Effector memory CD4-positive, alpha-beta T cell (primary cell): ENCODE measurements at places on chromosomes 4 and X.

- H3K27ac ChIP-seq, result no peak overlapping the region
- no peaks in the 10 kb centered on the region for H3K27me3 ChIP-seq
- no peak for DNase-seq
- H3K4me3 ChIP-seq, result no peak overlapping the region
Observed at GRCh38 chr4:76809594-76810305, 88.2 kb downstream of the SOWAHB start.

DNA sequence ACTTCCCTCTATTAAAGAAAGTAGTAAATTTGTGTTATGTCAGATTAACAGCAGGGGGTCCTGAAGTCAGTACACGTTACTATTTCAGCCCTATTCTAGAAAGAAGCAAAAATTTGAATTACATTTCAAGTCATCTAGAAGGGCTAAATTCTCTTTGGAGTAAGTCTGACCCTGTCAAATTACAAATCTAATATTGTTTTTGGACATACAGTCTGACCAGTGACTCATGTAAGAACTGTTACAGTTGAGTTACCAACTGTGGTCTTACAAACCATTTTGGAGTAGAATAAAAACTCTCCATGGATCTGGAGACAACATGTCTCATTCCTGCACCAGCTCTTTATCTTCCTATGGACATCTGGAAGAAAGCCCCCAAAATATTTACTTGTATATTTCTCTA, 36.0 kb upstream of the GYPA start:
- no peaks in the 10 kb centered on the region for H3K36me3 ChIP-seq
- H3K27me3 ChIP-seq, result no peaks in the 10 kb centered on the region
- no peak for DNase-seq

DNA sequence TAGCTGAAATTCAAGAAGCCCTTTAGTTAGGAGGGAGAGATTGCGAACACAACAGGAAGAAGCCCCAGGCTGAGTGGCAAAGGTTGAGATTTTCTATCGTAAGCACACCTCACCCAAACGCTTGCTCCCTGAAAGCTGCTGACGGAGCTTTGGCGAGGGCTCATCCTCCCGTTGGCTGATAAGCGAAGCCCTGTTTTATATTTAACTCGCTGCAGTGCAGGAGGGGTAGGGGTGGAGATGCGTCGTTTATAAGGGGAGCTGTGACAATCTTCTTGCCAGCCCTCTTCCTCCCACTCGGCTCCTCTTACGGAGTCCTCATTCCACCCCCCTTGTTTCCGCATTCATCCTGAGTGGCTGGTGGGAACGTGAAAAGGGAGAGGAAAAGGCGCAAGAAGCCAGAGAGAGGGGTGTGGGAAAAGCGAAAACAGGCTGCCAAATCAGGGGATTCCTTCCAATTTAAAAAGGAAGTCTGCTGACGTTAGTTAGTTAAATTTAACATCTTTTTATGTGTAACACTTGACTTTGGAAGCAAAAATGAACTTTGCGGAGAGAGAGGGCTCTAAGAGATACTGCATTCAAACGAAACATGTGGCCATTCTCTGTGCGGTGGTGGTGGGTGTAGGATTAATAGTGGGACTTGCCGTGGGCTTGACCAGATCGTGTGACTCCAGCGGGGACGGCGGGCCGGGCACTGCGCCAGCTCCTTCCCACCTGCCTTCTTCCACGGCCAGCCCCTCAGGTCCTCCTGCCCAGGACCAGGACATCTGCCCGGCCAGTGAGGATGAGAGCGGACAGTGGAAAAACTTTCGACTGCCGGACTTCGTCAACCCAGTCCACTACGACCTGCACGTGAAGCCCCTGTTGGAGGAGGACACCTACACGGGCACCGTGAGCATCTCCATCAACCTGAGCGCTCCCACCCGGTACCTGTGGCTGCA, at the start of gene ENPEP:
Gene ENPEP (plus strand): TSS at position 275 of the 938 bp plus-strand sequence. CDS start 260 bp downstream, at position 535.
- H3K36me3 ChIP-seq, result no peaks in the 10 kb centered on the region
- no peaks in the 10 kb centered on the region for H3K4me1 ChIP-seq
- no peaks in the 10 kb centered on the region for H3K27me3 ChIP-seq
- no peak for DNase-seq
- no peak within 1 kb of the TSS for H3K27ac ChIP-seq

- no peak overlapping the region for H3K4me3 ChIP-seq
- no peaks in the 10 kb centered on the region for H3K36me3 ChIP-seq
- H3K27me3 ChIP-seq, result no peaks in the 10 kb centered on the region
- H3K27ac ChIP-seq, result no peak overlapping the region
Observed at GRCh38 chrX:78199851-78200250, 60.4 kb upstream of the TAF9B start.

GRCh38 chr4:145939856-145940255, 1.2 kb upstream of the ZNF827 start:
- H3K27ac ChIP-seq, result no peak overlapping the region
- H3K4me3 ChIP-seq, result no peak overlapping the region
- DNase-seq, result no peak
- H3K36me3 ChIP-seq, result no peaks in the 10 kb centered on the region

DNA sequence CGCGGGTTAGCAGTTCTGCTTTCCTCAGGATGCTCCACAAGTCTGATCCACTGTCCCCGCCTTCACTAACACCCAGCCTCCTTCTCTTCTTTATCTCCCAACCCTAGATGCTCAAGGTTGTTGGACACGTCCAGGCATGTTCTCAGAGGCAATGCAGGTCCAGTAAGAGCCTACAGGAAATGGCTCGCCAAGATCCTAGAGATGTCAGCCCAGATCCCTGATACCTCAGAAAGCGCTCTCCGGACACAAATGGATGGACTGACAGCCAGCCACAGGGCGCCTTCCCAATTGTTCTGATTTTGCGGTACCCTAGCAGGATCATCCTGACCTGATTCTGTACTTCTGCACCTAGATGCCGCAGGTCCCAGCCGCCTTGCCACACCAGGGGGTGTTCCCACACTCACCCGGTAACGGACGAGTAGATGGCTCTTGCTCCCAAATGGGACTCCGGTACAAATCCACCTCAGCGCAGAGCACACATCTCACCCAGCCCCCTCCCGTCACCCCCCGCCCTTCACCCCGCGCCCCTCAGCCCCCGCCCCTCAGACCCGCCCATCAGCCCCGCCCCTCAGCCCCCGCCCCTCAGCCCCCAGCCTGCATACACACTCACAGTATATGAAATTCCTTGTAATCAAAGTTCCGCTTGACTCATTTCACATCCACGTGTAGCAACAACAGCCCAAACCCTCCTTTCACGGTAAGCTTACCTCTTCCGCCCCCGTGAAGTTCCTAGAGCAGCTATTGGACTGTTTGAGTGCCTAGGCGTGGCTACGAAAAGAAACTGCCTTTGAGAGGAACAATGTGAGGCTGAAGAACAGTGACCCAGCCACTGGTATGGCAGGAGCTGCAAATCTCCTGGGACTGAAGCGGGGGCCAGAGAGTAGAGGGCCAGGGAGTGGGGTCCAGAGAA, at the start of gene EDA2R:
Gene EDA2R (minus strand): TSS at position 488 of the 910 bp plus-strand sequence. CDS start 23,058 bp downstream, outside the sequence.
- H3K27ac ChIP-seq, result no peak within 1 kb of the TSS
- DNase-seq, result no peak
- no peaks in the 10 kb centered on the region for H3K4me1 ChIP-seq
- H3K4me3 ChIP-seq, result peak within 1 kb of the TSS; percentile 29
- no peaks in the 10 kb centered on the region for H3K36me3 ChIP-seq

DNA sequence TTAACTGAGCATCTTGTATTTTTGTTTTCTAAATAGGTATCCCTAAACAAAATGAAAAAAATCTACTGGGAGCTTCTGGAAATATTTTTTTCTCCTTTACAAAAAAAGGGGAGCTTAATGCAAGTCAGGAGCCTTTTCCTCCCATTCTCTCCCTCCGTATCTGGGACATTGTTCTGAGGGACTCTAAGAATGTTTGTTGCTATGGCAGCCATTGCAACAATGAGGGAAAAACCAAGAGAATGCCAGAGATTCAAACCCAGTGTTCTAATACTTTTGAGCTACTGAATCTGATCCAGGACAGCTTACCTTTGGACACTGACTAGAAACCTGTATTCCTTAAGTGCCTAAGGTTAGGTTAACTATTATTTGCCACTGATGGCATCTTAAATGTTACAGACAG, 485.7 kb upstream of the HS3ST1 start:
- DNase-seq, result no peak
- no peak overlapping the region for H3K4me3 ChIP-seq
- no peak overlapping the region for H3K27ac ChIP-seq
- no peaks in the 10 kb centered on the region for H3K27me3 ChIP-seq

GRCh38 chr4:26344901-26345564, 24.2 kb downstream of the RBPJ start:
- no peak for DNase-seq
- peaks cover 3% of the 10 kb centered on the region for H3K4me1 ChIP-seq
- H3K36me3 ChIP-seq, result no peaks in the 10 kb centered on the region
- H3K4me3 ChIP-seq, result no peak overlapping the region
- no peak overlapping the region for H3K27ac ChIP-seq

- DNase-seq, result no peak
- no peaks in the 10 kb centered on the region for H3K4me1 ChIP-seq
- H3K27me3 ChIP-seq, result no peaks in the 10 kb centered on the region
- H3K27ac ChIP-seq, result no peak overlapping the region
Observed at GRCh38 chr4:100168521-100168920, 21.7 kb downstream of the DDIT4L start.

DNA sequence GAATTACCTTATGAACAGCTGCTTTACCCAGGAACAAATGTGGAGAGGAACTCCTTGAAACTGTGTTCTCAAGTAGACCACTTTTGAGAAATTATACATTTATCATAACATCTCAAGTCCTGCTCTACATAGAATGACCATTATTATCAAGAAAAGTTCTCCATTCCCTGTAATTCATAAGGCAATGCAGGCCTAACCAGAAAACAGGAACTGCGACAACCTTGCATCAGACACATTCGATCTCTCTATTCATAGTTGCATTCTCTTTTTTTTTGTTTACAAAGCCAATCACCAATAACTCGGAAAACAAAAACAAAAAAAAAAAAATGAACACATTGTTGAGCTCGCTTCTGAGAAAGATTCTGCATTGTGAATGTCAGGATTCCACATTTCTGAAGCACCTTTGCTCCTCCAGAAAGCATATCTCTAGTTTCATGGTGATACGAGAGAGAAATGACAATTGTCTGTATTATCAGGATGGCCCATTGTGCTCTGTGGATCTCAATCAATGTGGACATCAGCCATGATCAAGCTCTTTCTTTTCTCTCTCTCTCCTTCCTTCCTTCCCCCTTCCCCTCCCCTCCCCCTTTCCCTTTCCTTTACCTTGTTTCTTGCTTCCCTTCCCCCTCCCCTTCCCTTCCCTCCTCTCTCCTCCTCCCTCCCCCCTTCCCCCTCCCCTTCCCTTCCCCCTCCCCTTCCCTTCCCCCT, 32.4 kb upstream of the CD99 start:
- H3K36me3 ChIP-seq, result peaks cover 5% of the 10 kb centered on the region
- no peaks in the 10 kb centered on the region for H3K4me1 ChIP-seq
- H3K27ac ChIP-seq, result no peak overlapping the region
- H3K27me3 ChIP-seq, result no peaks in the 10 kb centered on the region
- no peak for DNase-seq
